Activated T-cell treated with anti-CD3 and anti-CD28 coated beads, Interleukin-2, amount 50 U/mL, for 72 hours (primary cell): ENCODE measurements at places on chromosomes 2 and 18. TPM values are rescaled to one million over a fixed set of nuclear protein-coding genes. Genes with fewer than 3 reads are reported as not detected.
A peak's percentile ranks its signal among the peaks of the same experiment; 100 is the strongest.

- H3K27me3 ChIP-seq = no peaks in the 10 kb centered on the region
- no peak overlapping the region for H3K4me3 ChIP-seq
- DNase-seq = no peak
- H3K36me3 ChIP-seq = peaks cover 2% of the 10 kb centered on the region
- no peaks in the 10 kb centered on the region for H3K4me1 ChIP-seq
- no peak overlapping the region for H3K27ac ChIP-seq
Observed at GRCh38 chr18:7291046-7291445, 60.2 kb downstream of the LRRC30 start.

GRCh38 chr2:188382107-188382506, 90.4 kb downstream of the GULP1 start:
- no peak overlapping the region for H3K4me3 ChIP-seq
- no peak overlapping the region for H3K27ac ChIP-seq
- no peaks in the 10 kb centered on the region for H3K4me1 ChIP-seq
- DNase-seq = no peak
- no peaks in the 10 kb centered on the region for H3K27me3 ChIP-seq

DNA sequence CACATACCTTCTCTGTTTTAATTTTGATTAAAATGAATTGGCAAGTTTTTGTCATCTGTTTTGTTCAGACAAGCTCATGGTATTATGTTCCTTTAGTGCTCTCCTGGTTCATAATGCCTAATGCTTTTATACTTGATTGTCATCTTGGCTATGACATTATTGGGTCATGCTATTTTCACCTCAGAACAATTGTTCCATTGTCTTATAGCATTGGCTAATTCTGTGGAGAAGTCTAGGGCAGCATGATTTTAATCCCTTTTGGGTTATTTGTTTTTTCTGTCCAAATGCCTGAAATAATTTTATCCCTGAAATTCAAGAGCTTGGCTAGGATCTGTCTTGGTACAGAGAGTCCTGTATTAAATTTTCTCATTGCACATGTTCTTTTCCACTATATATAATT, 83.8 kb upstream of the CCDC85A start:
- H3K4me1 ChIP-seq = no peaks in the 10 kb centered on the region
- no peaks in the 10 kb centered on the region for H3K36me3 ChIP-seq
- no peak overlapping the region for H3K4me3 ChIP-seq
- no peak for DNase-seq
- H3K27ac ChIP-seq = no peak overlapping the region

DNA sequence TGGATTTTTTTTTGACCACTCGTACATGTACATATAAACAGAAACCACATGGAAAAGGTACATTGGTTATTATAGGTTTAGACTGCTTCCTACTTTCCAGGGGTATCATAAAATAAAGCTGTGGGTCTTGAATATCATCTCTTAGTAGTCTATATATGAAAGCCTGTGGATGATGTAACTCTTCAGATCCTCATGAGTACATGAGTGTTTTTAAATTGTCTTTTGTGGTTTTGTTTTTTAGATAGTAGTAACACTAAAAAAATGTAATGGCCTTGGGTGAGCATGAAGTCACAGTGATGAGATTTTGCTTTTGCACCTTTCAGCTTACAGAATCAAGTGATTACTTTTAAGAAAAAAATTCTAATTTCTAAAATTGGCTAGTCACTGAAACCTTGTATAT, 80.2 kb downstream of the RAB3GAP1 start:
- H3K36me3 ChIP-seq = peaks cover 8% of the 10 kb centered on the region
- peak overlapping the region; percentile 44 for H3K27ac ChIP-seq
- no peak for DNase-seq
- no peaks in the 10 kb centered on the region for H3K27me3 ChIP-seq
- peaks cover 15% of the 10 kb centered on the region for H3K4me1 ChIP-seq

DNA sequence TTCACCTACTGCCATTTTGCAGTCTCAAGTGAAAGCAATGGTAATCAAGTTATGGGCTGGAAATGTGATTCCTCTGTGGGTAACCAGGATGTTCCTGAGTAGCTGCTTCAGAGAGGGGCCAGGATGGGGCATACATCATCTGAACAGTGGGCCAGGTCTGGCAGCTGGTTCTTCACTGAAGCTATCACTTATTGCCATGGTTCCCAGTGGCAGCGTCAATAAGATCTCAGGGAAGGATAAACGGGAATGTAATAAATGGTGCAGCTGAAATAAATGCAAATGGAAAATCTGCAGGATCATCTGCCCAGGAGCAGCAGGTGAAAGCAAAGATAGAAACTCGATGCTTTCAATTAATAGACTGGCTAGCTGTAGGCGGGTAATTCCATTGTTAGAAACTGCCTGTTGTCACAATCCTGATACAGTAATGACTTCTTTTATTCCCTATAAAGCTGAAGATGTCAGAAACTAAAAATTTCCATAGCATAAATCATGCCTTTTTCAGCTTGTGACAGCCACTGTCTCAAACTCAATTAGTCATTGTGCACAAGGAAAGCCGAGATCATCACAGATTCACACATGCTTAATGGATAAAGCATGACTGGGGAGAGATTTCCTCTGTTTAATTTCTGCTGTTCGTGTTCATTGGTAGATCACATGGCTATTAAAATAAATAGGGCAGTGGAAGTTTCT, 56.2 kb upstream of the CCDC85A start:
- no peaks in the 10 kb centered on the region for H3K27me3 ChIP-seq
- H3K36me3 ChIP-seq = no peaks in the 10 kb centered on the region
- no peak for DNase-seq
- H3K27ac ChIP-seq = no peak overlapping the region

The ICOS gene
- 145 TPM for total RNA-seq

The SLC19A3 gene
- total RNA-seq = not detected

DNA sequence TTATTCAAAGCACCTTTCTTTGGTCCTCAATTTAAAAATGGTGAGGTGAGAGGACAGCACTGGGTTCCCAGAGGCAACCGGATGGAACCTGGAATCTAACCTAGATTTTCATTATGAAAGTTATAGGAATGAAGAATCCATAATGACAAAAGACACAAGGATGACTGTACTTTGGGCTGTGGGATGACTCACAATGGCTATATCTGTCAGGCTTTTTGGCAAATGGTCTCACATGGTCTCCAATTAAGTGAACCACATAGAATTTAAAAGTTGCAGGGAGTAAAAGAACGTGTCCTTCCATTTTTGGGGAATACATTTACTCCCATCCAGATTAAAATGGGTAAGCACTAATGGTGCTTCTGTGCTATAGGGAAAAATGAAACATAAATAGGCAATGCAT, 31.8 kb upstream of the LYPD1 start:
- H3K4me1 ChIP-seq = no peaks in the 10 kb centered on the region
- H3K36me3 ChIP-seq = no peaks in the 10 kb centered on the region
- no peaks in the 10 kb centered on the region for H3K27me3 ChIP-seq
- no peak overlapping the region for H3K4me3 ChIP-seq
- no peak for DNase-seq
